Memory B cell (primary cell): ENCODE measurements at places on chromosomes 5 and 9.

DNA sequence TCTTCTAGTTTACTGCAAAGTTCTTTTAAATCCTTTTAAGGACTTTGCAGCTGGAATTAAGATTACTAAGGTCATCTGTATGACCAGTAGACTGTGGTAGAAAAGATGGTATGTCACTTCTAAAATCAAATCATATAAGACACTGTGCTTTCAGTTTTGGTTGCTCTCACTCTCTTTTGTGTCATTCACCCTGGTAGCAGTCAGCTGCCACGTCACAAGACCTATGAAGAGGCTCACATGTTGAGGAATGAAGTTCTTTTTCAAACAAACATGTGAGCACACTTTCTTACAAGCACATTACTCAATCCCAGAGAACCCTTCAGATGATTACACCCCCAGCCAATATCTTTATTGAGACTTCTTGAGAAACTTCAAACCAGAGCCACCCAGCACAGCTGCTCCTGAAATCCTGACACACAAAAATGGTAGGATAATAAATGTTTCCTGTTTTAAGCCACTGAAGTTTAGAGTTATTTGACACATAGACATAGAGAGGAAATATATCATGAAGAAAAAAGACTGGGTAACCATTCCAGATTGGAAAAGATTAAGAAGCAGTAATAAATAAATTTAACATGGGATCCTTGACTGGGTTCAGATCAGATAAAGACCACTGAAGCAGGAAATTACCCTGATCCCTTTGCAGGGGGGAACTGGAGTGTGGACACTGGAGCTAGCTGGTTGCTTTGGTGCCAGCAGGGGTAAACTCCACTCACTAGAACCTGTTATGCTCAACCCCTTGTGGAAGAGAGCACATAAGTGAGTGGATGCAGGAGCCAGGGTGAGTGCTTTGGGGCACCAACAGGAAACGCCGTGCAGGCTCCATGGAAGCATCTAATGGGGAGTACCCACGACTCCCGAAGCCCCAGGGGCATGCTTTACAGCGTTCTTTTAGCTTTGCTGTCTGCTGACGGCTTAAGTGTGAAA, 64.1 kb downstream of the SLCO4C1 start:
- no peak for DNase-seq

- no peak for DNase-seq
These were observed 1384.3 kb upstream of the WWC1 start for GRCh38 chr5:166906991-166907713.

DNA sequence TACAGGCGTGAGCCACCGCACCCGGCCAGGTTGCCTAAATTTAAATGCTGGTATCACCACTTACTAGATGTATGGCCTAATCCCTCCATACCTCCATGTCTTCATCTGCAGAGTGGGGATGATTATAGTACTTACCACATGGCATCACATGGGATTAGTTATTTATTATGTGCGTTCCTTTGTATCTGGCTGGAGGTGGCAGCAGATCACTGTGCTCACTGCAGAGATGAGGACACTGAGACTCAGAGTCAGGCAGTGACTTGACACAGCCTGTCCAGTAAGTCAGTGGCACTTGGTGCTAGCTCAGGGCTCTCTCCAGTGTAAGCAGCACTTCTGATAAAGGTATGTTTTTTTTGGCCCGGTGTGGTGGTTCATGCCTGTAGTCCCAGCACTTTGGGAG, 38.4 kb upstream of the HAND1 start:
- no peak for DNase-seq

DNA sequence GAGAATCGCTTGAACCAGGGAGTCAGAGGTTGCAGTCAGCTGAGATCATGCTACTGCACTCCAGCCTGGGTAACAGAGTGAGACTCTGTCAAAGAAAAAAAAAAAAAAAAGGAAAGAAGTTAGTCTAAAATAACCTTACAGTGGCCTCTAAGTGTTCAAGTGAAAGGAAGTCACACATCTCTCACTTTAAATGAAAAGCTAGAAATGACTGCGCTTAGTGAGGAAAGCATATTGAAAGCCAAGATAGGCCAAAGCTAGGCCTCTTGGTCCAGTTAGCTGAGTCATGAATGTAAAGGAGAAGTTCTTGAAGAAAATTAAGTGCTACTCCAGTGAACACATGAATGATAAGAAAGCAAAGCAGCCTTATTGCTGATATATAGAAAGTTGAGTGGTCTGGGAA, 38.1 kb downstream of the ITGA1 start:
- DNase-seq, result no peak

DNA sequence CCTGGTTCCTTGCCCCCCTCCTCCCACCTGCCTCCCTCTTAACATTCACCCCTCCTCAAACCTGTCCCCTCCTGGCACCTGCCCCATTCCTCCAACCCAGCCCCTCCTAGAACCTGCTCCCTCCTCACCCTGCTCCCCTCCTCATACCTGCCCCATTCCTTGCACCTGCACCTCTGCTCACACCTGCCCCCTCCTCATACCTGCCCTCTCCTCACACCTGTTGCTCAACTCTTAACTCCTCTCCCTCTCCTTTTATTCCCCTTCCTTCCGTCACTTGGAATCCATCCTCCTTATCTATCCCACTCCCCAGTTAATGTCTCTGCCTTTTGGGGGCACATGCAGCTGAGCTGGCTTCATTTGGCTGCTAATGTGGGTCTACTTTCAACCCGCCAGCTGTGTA, 712.1 kb downstream of the MTRR start:
- DNase-seq, result no peak

DNA sequence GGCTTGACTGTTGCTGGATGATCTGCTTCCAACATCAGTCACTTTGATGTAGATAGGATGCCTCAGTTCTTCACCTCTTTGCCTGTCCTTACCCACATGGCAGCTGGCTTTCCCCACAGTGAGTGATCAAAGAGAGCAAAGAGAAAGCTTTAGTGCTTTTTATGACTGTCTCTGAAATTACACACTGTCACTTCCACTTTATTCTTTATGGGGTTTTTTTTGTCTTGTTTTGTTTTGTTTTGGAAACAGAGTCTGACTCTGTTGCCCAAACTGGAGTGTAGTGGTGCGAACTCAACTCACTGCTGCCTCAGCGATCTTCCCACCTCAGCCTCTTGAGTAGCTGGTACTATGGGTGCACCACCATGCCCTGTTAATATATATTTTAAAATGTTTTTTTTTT, 32.4 kb upstream of the C5orf24 start:
- no peak for DNase-seq

- no peak for DNase-seq
These were observed 443.1 kb upstream of the DAB2 start for GRCh38 chr5:39867923-39868322.

DNA sequence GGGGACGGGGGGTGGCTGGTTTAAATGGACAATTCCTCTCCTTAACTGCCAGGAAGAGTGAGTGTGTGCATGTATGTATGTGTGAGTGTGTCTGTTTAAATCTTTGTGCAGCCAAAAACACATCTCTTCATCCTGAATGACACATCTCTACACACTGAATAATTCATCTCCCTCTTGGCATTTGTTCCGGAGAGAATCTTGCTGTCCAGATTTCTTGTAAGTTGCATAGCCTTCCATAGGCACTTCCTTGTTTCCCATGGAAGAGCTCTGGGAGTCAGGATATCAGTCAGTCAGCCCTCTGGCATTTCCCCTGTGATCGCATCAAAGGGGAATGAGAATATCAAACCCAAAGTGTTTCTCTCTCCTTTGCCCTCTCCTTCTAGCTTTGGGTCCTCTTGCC, 74.7 kb downstream of the WWC1 start:
- DNase-seq, result no peak

GRCh38 chr5:1524799-1525623, 1.3 kb upstream of the LPCAT1 start:
- no peak for DNase-seq

DNA sequence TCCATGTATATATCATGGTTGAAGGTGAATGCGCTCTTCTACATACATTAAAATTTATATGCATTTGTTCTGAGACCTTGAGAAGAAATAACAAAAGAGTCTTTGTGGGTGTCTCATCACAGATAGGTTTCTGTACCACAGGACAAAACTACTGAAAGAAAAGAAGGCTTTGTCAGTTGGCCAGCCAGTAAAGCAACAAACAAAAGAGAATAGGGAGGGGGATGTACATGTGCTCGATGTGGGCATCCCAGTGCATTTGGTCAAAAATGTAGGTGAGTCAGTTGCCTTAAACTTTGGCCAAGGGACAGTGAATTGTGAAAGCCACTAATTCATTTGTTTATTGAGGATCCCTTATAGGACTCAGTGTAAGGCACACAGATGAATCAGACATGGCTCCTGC, 13.3 kb downstream of the RBM18 start:
- DNase-seq, result no peak

DNA sequence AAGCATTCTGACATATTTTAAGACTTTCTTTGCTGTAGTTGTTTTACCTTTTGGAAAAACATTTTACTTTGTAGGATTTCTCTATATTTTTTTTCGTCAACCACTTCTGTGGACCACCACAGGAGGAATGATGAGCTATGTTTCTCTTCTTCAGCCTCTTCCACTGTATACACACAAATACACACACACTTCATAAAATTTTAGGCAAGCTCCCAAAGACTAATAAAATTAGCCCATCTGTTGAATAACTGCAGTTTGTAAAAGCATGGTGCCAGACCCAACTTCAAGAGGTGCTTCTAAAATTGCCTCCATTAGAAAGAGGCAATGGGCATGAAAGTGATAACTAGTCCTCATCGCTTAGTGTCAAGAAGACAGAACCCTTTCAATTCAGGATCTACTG, 4.1 kb upstream of the CEP120 start:
- DNase-seq, result no peak

GRCh38 chr5:6724321-6724929, 11.2 kb downstream of the TENT4A start:
- DNase-seq, result no peak

DNA sequence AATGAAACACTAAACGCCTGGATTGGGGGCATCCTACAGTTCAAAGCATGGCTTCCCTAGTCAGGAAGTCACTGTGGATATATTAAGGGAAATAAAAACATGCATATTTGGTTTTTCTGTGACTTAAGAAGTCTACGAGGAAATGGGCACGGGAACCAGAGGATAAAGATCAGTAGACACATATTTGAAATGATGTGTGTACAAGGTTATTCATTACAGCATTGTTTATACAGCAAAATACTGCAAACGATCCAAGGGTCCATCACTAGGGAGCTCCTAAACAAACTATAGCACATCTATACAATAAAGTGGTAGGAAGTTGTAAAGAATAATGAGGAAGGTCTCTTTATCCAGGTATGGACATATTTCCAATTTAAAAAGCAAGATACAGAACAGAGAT, 71.8 kb downstream of the EFNA5 start:
- no peak for DNase-seq

DNA sequence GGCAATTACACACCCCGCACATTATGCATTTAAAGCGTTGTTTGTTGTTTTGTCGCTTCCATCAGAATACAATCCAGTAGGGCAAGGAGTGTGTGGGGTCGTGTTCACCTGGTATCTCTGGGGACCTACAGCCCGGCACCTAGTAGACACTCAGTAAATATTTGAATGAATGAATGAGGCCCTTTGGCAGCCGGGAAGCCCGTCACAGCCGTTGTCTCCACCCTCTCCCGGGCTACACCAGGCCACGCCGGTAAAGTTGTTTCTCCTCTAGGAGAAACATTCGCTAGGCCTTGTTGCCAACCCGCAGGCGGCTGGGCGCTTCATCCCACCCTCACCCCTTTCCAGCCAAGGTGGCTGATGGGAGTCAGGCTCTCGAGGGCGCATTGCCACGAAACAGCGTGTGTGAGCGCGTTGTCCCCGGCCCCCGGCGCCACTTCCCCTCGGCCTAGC, 876 bp upstream of the JAK2 start:
- DNase-seq, result no peak

GRCh38 chr5:22964632-22965031, 111.5 kb upstream of the CDH12 start:
- no peak for DNase-seq

DNA sequence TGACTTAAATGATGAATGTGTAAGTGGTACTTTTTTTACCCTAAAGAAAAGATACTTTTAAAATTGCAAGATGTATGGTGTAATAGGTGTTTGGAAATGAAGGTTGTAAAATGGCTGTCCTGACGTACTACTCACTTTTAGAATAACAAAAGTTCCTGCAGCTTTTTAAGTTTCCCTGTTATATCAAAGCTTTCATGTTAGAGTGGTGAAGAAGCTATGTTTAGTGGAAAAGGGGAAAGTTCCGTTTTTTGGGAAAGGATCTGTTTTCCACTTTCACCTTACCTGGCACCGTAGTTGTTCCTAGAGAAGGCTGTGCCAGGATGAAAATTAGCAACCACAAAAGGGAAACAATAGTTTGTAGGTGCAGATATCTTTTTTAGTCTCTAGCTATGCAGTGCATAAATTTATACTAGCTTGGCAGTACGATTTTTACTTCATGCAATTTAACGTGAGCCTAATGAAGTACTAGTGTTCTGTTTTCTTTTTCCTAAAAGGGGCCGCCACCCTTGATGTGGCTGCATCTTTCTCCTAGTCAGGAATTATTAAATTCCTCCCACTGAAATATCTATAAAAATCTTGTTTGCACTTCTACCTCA, 1.3 kb downstream of the TNPO1 start:
- no peak for DNase-seq

GRCh38 chr9:80090317-80090716, 518.6 kb downstream of the TLE4 start:
- no peak for DNase-seq

DNA sequence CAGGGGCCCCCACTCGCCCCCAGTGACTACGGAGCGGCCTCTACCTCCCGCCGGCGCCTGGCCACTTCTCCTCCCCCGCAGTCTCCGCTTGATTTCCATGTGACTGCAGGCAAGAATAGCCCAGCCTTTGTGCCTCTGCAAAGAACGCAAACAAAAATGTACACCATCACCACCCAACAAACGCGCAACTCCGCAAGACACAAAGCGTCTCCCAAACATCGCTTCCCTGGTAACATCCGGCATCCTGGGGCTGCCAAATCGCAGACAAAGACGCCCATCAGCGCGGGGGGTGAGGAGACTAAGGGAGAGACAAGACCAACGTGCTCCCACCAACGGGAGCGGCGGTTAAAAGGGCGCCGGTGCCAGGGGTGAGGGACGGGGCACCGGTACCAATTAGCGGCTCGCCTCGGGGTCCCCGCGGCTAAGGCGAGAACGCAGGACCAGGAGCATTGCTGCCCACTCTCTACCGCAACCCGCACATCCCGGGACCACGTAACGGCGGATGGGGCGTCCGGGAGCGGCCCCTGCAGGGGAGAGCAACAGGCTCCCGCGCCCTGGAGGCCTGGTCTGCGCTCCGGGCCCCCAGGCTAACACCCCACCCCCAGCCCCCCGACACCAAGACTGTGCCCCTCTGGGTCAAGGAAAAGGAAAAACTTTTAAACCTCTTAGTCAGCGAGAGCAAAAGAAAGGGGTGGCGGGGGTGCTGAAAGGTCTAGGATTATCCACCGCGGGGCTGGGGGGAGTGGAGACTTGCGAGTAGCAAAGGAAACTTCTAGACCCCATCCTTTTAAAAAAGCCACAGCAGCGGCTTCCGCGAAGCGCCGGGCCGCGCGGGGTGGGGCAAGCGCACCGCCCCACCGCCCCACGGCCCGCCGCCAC, 885 bp downstream of the MPDZ start:
- DNase-seq, result no peak
